A549 treated with AZD2906 at 1 μM for 4 hours (cell line): ENCODE measurements at places on chromosomes 13 and 19. TPM values are rescaled to one million over a fixed set of nuclear protein-coding genes. Genes with fewer than 3 reads are reported as not detected.

ZNF45 gene
- 9.1 to 11.6 TPM (median 9.6 TPM) in 5 replicates for total RNA-seq

ALOX5AP gene
- total RNA-seq, result 8.5 to 11.5 TPM (median 10.1 TPM) in 5 replicates

TSSK6 gene
- total RNA-seq, result 1.2 to 1.8 TPM (median 1.6 TPM) in 5 replicates

TNFSF13B gene
- 0.05 to 0.41 TPM (median 0.17 TPM) in 5 replicates for total RNA-seq

MADCAM1 gene
- total RNA-seq, result 0.15 to 0.45 TPM (median 0.30 TPM) in 5 replicates

FAM216B gene
- total RNA-seq, result not detected in 5 replicates

SEMA6B gene
- total RNA-seq, result 4.9 to 6.0 TPM (median 5.0 TPM) in 5 replicates

SLC25A42 gene
- 0.71 to 0.87 TPM (median 0.74 TPM) in 5 replicates for total RNA-seq

SLC27A1 gene
- total RNA-seq, result 2.2 to 3.0 TPM (median 2.4 TPM) in 5 replicates

DMPK gene
- total RNA-seq, result 29.1 to 45.4 TPM (median 40.2 TPM) in 5 replicates

CSNK1A1L gene
- total RNA-seq, result not detected in 5 replicates

DNAAF3 gene
- 4.6 to 5.9 TPM (median 5.4 TPM) in 5 replicates for total RNA-seq

EDNRB gene
- not detected in 5 replicates for total RNA-seq

EBI3 gene
- 2.5 to 4.9 TPM (median 3.1 TPM) in 5 replicates for total RNA-seq

ZNF429 gene
- total RNA-seq, result not detected in 5 replicates

CKM gene
- 0.05 to 0.07 TPM (median 0.06 TPM) in 3 of 5 replicates, not detected in the others for total RNA-seq

ADAMTSL5 gene
- 2.8 to 4.2 TPM (median 3.3 TPM) in 5 replicates for total RNA-seq

GFY gene
- total RNA-seq, result 0.12 to 0.27 TPM (median 0.16 TPM) in 5 replicates

ZNF536 gene
- 0.02 TPM in 1 of 5 replicates, not detected in the others for total RNA-seq

OR1M1 gene
- not detected in 5 replicates for total RNA-seq

CCDC61 gene
- total RNA-seq, result 4.1 to 6.2 TPM (median 4.6 TPM) in 5 replicates

ERICH4 gene
- total RNA-seq, result not detected in 5 replicates

KCNRG gene
- 0.32 to 0.75 TPM (median 0.54 TPM) in 5 replicates for total RNA-seq

C1QTNF9 gene
- not detected in 5 replicates for total RNA-seq

LENG1 gene
- 7.8 to 9.4 TPM (median 8.1 TPM) in 5 replicates for total RNA-seq

RBM42 gene
- total RNA-seq, result 150 to 223 TPM (median 210 TPM) in 5 replicates

NDUFB7 gene
- total RNA-seq, result 155 to 213 TPM (median 206 TPM) in 5 replicates

SPRY2 gene
- 16.3 to 18.9 TPM (median 17.3 TPM) in 5 replicates for total RNA-seq

MRPL57 gene
- 19.1 to 27.0 TPM (median 24.8 TPM) in 5 replicates for total RNA-seq

TLE6 gene
- 4.7 to 6.8 TPM (median 5.3 TPM) in 5 replicates for total RNA-seq

LPAR6 gene
- total RNA-seq, result 0.40 to 0.98 TPM (median 0.79 TPM) in 5 replicates

MED16 gene
- 14.3 to 26.1 TPM (median 24.5 TPM) in 5 replicates for total RNA-seq

ZNF8 gene
- 0.79 to 1.3 TPM (median 0.93 TPM) in 5 replicates for total RNA-seq

NLRP12 gene
- total RNA-seq, result not detected in 5 replicates

ZNF91 gene
- 0.09 to 0.38 TPM (median 0.15 TPM) in 5 replicates for total RNA-seq

LMTK3 gene
- 2.5 to 5.4 TPM (median 5.0 TPM) in 5 replicates for total RNA-seq

TMC4 gene
- total RNA-seq, result 0.69 to 1.3 TPM (median 1.1 TPM) in 5 replicates

CGB2 gene
- 0.09 to 0.21 TPM (median 0.21 TPM) in 3 of 5 replicates, not detected in the others for total RNA-seq

CILP2 gene
- 0.14 to 0.32 TPM (median 0.19 TPM) in 5 replicates for total RNA-seq

CERS1 gene
- 3.6 to 5.3 TPM (median 5.0 TPM) in 5 replicates for total RNA-seq

SIGLEC12 gene
- not detected in 5 replicates for total RNA-seq

ZNF154 gene
- total RNA-seq, result not detected in 5 replicates

SLC6A16 gene
- 0.74 to 1.3 TPM (median 1.1 TPM) in 5 replicates for total RNA-seq

IRGC gene
- total RNA-seq, result not detected in 5 replicates

LILRB2 gene
- total RNA-seq, result 0.08 to 0.17 TPM (median 0.09 TPM) in 4 of 5 replicates, not detected in the other

KLK10 gene
- total RNA-seq, result 0.17 to 0.65 TPM (median 0.30 TPM) in 5 replicates

LYPD3 gene
- 0.15 to 0.42 TPM (median 0.22 TPM) in 5 replicates for total RNA-seq

PSG6 gene
- total RNA-seq, result 0.07 to 0.11 TPM in 2 of 5 replicates, not detected in the others

ZNF564 gene
- 1.3 to 2.4 TPM (median 1.7 TPM) in 5 replicates for total RNA-seq

TMEM255B gene
- total RNA-seq, result 0.58 to 1.5 TPM (median 0.98 TPM) in 5 replicates
